ENCODE measurements at places on chromosomes 3 and 15.
A peak's percentile ranks its signal among the peaks of the same experiment; 100 is the strongest.

- no peak for DNase-seq
Observed at GRCh38 chr15:98596131-98596530, 52.2 kb upstream of the IGF1R start.

GRCh38 chr3:184373422-184373821 lies 4.6 kb downstream of the THPO start:
- no peak for DNase-seq

DNA sequence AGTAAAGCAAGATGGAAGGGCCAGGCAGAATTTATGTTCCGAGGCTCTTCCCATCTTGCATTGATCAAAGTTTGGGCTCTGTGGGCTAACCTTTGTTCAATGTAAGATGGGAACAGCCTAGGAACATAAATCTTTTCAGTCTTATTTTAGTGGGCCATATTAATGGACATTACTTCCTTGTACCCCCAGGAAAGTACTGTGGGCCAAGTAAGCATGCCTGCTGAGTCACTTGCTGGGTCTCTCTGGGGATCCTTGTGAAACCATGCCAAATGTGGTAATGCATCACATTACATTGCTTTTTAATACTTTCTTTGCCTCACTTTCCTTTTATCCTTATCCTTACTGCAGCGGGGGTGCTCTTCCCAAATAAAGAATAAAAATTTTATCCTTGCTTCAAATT lies 349.5 kb upstream of the POU1F1 start:
- DNase-seq: no peak

- no peak for DNase-seq
Observed at GRCh38 chr15:69794645-69795469, 302.9 kb downstream of the TLE3 start.

DNA sequence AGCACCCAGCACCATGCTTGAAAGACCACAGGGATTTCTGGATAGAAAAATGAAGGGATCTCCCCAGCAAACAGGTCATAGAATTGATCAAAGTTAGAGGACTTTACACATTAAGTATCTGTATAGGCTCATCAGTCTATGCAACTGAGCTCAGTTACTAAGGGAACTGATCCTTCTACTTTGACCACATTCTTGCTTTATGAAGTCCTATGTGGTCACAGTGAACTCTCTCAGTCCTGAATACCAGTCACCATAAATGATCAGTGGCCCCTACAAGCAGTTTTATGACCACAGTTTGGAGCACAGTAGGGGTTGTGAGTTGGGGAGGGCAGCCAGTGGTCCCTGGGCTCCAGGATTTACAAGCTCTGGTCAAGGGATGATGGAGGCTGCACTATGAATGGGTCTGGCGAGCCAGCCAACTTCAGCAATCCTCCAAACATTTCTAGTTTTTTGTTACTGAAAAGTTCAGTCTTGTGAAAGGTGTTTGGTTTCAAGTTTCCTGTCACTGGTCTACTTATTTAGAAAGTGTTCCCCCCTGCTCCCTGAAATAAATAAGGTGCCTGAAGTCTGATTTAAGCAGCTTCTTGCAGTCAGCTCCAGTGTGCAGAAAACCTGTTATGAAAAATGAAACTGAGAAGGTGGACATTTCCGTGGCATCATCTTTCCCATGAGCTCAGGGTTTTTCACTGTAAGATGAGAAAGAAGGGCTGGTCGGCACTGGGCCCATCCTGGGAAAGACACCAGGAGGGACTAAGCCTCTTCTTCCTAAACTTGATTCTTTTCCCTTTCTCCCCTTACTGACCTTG lies 75.5 kb downstream of the DAPK2 start:
- peak; percentile 44 for DNase-seq

DNA sequence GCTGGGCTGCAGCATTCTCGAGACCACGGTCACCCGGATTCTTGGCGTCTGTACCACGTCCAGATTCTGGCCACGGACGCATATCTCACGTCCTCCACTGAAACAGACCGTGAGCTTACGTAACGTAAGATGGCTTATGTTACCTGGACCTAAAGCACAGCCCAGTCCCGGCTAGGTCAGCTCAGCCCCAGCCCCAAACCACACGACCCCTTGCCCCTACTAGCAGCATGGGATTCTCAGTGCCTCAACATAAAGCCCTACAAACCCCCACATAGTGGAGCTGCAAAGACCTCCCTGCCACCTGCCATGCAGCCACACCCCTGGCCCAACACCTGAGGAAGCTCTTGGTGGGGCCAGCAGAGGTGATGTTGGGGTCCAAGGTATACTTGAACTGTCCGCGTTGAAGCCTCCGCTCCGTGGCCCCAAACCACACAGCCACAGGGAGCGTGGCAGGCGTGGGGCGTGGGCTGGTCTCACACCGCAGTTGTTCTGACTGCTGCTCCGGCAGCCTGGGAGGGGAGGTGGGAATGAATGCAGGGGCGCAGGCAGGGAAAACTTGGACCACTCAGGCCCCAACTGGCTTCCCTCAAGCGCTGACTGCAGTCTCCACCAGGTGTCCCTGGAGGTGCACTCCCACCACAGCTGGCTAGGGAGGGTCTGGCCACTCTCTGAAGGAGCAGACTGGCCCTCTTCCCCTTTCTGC lies 14.5 kb downstream of the PLXNB1 start:
- DNase-seq: no peak

DNA sequence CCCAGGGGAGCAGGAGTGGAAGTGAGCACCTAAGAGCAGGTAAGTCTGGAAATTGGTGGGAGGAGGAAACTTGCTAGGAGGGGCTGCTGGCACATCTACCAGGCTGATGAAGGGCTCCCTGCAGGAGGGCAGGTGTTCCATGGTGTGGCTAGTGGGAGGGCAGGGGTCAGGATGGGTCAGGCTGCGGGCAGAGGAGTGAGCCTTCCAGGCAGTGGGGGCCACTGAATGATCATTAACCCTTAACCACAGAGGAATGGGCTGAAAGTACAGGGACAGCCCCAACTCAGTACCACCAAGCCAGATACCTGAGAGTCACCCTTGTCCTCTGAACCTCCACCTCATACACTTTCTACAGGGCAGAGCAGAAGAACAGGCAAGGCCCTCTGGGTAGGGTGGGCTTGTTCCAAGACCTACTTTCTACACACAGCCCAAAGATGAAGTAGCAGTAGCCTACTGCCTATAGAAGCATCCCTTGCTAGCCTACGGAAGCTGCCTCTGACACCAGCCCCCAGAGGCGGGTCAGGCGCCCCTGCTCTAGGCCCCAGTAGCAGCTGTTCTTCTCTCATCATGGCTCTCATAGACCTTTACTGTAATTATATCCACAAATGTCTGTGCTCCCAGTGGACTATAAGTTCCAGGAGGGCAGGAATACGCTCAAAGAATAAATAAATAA lies 4.6 kb downstream of the RAB6B start:
- no peak for DNase-seq

- no peak for DNase-seq
Observed at GRCh38 chr15:68278345-68278594, 725 bp downstream of the FEM1B start.

DNA sequence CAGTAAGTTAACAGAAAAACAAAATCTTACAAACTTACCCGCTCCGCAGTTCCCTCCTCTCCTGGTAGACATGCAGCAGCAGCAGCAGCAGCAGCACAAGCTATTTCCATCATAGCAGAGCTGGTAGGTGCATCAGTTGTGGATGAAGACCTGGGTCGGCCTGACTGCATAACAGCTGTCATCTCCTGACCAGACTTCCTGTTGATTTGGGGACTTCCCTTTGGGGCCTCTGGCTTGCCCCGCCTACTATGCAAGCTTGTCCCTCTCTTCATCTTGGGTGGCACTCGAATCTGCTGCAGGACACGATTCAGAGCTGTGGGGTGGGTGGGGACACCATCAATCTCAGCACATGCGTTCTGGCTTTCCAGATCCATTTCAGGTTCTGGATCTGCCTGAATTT lies 65.7 kb downstream of the TMCC1 start:
- DNase-seq: peak; percentile 34

DNA sequence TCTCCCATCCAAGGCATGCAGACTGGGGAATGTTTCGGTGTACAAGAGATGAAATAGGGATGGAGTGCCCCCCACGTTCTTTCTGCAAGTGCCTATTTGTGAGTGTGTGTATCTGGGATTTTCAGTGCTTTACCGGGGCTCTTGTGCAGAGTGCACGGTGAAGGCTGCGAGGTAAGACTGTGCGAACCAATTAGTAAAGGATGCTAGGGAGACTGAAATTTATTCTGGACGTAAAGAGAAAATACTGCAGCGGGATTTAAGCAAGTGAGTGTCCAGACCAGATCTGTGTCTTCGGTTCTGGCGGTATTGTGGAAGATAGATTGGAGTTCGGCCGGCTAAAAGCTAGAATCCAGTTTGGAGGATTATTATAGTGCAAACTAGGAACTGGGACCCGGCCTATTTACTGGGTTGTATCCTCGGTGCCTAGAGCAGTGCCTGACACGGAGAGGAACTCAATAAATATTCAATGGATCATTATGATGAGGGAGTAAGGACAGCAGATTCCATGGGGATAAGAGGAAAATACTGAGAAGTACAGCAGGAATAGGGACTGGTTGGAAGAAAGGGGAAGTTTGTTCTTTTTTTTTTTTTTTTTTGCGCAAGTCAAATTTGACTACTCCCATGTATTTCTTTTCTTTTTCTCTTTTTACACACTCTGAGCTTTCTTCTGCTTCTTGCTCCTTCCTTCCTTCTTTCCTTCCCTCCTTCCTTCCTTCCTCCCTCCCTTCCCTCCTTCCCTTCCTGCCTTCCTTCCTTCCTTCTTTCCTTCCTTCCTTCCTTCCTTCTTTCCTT lies 580 bp upstream of the MAGEF1 start:
- DNase-seq: no peak

DNA sequence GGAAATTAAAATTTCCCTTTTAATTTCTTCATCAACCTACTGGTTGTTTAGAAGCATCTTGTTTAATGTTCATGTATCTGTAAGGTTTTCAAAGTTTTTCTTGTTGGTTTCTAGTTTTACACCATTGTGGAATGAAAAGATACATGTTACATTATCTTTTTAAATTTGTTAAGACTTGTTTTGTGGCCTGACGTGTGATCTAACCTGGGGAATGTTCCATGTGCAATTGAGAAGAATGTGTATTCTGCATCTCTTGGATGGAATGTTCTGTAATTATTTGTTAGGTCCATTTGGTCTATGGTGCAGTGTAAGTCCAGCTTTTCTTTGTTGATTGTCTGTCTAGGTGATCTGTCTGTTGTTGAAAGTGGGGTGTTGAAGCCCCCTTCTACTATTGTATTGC lies 45.7 kb downstream of the THSD4 start:
- DNase-seq: no peak

- no peak for DNase-seq
Observed at GRCh38 chr3:197041875-197042488, 12.4 kb upstream of the MELTF start.

DNA sequence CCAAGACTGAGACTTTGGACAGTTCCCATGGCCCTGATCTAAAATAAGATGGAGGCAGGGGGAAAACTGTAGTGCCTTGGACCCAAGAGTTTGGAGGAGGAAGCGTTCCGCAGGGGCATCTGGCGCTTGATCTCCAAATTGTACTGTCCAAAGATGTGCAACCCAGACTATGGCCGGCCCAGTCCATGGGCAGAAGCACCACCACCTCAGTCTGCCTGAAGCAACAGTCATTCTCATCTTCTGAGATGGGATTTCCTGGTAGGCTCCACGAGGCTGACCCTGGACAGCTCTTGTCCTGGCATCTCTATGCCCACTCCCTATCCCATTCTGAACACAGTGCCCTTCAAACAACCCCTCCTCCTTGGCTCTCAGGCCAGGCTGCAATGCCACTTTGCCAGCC lies 3.6 kb downstream of the INSYN1 start:
- DNase-seq: no peak

GRCh38 chr3:60187343-60187742 lies 1063.9 kb downstream of the FHIT start:
- no peak for DNase-seq

DNA sequence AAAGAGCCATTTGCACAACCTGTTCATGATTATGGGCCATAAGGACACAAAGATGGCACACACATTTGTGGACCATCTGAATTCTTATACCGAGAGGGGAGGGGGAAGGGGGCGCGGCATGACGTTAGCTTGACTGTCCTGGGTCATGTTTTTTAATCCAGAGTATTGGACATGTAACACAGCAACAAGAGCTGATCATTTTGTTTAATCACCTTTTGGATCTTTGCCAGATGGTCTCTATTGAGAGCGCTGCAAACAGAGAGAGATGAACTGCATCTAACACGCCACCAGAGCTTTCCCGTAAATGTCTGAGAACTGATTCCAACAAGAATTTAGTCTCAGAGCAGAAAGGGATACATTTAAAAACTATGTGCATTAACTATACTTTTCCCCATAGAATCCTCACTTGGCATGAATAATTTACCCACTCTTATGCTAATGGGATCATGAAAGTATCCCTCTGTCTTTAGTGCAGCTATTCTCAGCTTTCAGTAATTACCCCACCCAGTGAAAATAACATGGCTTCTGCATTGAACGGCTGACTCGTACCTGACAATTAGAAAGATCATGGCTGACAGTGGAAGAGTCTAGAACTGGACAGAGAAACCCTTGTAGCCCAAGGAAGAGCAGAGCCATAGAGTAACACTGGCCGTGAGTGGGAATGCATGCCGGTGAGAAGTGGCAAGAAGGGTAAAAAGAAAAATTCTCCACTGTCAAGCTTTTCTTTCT lies 22.6 kb downstream of the MEIS2 start:
- no peak for DNase-seq

DNA sequence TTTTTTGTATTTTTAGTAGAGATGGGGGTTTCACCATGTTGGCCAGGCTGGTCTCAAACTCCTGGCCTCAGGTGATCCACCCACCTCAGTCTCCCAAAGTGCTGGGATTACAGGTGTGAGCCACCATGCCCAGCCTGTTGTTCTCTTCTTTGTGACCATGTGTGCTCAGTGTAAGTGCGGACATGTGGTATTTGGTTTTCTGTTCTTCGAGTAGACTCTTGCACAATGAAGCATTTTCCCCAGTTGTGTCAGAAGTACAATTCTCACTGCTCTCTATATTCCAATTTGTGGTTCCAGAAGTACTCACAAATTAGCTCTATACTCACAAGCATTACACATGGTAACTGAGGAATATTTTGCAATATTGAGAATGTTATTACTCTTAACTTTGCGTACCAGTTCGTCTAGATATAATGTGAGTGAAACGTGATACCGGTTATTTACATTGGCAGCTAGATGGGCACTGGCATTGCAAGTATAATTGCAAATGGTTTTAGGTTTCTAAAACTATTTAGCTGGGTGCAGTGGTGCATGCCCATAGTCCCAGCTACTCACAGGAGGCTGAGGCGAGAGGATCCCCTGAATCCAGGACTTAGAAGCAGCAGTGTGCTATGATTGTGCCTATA lies 34.2 kb upstream of the MTMR14 start:
- no peak for DNase-seq
